GM12891 (cell line): ENCODE measurements at places on chromosomes 1 and 21.

DNA sequence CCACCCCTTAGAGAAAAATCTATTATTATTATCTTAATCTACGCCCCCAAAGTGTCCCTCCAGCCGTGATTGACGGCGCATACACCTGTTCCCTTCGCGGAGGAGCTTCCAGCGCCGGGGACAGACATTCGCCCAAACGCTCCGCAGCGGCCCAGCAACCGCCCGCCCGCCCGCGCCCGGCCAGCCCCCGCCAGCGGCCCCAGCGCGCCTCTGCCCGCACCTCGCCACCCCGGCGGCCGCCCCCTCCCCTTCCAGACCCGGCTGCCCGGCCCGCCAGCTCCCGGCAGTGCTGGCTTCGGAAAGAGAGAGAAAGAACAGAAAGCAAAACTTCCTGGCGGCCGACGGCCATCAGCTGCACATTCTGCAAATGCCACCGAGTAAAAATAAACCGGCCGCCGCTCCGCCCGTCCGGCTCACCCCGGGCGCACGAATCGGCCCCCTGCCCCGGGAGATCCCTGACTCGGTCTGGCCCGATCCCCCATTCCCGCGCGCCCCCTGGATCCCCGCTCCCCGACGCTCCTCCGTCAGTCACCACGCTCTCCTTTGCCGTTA is 1.6 kb downstream of the CASZ1 start:
- no peak for DNase-seq

DNA sequence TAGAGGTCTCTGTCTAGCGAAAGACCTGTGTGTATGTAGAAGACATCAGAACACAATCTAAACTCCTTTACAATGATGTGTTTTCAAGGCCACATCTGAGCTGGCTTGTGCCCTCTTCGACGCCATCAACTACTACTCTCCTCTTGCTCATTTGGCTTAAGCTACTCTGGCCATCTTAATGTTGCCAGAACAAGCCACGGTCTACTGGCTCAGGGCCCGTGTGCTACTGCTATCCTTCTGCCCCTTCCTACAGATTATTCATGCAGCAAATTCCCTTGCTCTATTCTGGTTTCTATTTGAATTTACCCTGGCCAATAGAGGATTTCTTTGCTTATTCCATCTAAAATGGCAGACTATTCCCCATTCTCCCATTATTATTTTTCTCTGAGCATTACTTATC is 121.7 kb downstream of the ZZZ3 start:
- DNase-seq = no peak

GRCh38 chr1:20871419-20871818 is 84.3 kb upstream of the HP1BP3 start:
- DNase-seq = no peak

DNA sequence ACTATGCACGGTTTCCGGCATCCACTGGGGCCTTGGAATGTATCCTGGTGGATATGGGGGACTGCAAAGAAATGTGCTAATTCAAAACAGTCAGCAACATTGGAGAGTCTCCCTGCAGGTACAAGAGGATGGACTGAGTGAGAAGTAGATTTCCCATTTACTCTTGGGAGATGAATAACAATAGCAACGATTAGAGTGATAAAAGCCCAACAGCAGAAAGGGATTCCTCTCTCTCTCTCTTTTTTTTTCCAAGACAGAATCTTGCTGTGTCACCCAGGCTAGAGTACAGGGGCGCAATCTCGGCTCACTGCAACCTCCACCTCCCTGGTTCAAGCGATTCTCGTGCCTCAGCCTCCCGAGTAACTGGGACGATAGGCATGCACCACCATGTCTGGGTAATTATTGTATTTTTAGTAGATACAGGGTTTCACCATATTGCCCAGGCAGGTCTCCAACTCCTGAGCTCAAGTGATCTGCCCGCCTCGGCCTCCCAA is 5.0 kb upstream of the SHCBP1L start:
- DNase-seq = no peak

DNA sequence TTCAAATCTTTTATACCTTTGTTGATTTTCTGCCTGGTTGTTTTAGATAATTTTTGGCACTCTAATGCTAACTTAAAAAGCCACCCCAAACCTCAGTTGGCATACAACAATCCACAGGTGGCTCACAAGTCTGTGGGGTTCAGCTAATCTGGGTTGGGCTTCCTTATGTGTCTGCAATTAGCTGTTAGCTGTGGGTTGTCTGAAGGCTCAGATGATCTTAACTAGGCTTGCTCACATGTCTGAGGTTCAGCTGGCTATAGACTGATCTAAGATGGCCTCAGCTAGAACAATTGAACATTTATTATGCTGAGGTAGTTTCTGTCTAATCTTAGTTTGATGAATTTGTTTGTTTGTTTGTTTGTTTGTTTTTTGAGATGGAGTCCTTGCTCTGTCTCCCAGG is 44.9 kb upstream of the ADAR start:
- no peak for DNase-seq
